ENCODE measurements at places on chromosomes 4 and X.

DNA sequence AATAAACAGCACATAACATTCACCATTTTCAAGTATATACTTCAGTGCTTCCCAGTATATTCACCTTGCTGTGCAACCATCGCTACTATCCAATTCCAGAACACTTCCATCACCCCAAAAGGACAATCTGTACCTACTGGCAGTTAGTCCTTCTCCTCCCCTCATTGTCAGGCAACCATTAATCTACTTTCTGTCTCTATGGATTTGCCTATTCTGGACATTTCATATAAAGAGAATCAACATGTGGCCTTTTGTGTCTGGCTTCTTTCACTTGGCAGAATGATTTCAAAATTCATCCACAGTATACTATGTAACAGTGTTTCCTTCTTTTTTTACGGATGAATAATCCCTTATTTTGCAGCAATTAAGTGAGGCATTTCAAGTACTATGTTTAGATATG is 189.4 kb downstream of the FBXW7 start:
- no peak for DNase-seq

DNA sequence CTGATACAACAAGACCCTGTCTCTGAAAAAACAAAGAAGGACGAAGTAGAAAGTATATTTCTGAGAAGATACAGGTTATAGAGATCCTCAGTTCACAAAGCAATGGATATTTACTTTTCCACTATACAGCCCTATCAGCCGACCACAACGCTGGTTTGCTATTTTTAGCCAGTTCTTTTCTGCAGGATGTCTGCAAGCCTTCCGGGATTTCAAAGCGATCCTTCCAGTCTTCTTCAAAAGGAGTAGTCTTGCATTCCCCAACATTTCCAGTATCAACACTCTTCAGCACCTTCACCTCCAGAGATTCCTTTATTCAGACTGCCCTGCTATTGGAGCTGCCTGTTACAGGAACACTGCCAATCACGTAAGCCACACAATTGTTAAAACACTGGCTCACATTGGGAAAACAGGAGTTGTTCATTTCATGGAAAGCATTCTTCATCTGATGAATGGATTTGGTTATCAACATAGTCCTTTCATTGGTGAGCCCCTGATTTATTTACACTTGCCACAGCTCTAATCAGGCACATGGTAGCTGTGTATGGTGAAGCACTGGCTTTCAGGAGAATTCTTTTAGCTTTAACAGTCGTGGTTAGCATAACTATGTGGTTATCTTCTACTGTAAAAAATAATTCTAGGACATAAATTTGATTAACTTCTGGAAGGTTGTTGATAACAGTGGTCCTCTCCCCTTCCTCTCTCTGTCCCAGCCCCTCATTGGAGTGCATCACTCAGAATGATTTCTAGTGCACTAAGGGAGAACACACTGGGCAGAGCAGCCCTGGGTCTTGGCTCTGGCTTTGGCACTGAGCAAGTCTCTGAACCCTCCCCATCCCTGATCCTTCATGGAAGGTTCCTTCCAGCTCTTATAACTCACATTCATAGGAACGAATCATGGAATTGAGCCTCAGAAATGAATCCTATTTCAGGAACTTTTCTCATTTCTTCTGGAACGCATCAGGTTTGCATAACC is 109.9 kb upstream of the SORBS2 start:
- no peak for DNase-seq

DNA sequence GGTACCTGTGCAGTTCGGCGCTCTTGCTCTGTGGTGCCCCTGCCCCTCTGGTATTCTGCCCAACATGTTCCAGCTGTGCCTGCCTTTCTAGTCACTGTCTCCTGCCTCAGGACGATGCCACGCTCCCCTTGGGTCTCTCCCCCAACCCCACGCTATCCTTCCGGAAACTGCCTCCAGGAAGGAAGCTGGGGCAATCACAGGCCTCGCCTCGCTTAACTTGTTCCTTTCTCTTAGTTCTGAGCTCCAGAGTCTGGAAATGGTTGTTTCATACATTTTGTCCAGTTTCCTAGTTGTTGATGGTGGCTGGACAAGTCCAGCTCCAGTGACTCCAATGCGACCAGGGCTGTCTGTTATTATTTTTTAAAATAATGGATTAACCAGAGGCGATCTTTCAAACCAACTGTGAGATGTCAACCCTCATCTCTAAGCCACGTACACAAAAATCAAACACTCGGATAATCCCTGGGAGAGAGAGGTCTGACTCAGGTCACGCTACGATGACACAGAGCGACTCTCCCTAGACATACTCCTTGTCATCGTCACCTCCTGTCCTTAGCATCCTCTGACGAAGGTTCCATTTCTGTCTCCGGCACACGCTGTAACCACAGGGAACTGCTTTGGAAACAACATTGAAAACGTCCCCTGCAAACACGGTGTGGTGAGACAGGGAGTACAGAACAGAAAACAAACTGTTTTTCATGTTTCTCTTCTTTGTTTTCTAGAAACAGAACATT is 62.5 kb downstream of the ABLIM2 start:
- DNase-seq: no peak

- no peak for DNase-seq
Measured at GRCh38 chr4:169096221-169096620, 86.2 kb upstream of the CBR4 start.

GRCh38 chr4:105637408-105638176 is 70.9 kb downstream of the INTS12 start:
- peak; percentile 22 for DNase-seq

- DNase-seq: no peak
Measured at GRCh38 chrX:105695451-105695850, 126.9 kb upstream of the NRK start.

GRCh38 chr4:78056265-78057129 is 626 bp upstream of the FRAS1 start:
- peak; percentile 61 for DNase-seq

- DNase-seq: no peak
Measured at GRCh38 chr4:168847771-168848502, 162.1 kb downstream of the CBR4 start.

GRCh38 chr4:44093390-44093789 is 355.2 kb downstream of the KCTD8 start:
- DNase-seq: no peak

DNA sequence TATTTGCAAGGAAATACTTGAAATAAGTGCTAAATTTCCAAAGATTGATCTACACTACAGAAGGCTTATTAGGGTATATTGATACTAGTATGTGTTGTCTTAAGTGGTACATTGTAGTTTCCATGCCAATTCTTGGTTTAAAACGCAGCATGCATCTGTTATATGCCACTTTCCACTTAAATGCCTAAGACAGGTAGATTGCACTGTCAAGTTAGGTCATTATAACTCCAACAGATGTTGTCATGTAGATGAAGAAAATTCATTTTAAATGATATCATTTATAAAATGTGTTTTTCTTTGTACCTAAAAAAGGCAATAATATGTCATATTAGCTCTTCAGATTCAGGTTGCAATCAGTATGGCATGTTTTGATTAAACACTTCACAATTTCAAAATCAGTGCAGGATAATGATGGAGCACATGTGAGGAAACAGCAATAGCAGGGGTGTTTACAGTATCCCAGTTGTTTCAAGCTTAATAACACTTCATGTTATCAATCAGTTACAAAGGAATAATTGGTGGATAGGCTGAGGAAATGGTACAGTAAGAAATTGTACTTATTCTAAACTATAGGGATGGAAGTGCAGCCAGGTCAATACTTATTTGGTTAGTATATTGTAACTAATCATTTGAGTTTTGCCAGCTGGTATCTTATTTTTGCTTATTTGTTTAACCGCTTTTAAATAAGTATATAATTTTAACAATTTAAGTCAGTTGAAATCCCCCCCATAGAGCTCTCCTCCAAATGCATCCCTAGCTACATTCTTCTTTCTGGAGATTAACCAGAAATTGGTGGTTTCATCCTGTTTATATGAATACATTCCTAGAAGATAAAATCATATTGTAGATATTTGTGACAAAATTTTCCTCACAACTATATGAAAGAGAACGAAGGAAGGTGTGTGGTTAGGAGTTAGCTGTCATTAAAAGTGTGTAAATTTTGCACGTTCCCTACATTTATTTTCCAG is 454.4 kb upstream of the ATOH1 start:
- no peak for DNase-seq

DNA sequence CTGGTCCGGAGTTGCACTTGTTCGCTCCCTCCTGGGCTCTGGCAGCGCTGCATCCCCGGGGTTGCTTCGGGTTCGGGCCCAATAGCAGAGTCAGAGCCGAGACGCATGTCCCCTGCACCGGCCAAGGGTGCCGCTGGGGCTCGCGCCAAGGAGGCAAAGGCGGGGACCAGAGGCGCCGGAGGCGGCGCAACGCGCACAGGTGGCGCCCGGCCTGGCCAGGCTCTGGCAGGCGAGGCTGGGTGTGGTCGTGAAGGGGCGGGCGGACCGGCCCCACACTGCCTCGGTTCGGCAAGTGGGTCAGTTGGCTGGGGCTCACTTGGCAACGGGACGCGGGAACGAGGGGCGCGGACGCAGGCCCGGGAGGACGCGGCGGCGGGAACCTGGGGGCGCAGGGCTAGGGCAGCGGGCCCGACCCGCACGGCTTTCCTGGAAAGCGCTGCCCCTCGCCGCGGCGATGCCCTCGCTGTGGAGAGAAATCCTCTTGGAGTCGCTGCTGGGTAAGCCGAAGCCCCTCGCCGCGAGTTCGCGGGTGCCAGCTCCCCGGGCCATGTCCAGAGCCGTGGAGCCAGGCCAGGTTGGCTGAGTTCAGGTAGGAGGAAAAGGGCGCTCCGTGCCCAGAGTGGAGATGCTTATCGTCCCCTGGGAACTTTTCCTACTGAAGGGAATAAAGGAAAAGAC is at the start of gene CWH43:
CWH43 (plus strand) TSS at position 300 of the 678 bp plus-strand sequence; CDS start at position 455, 155 bp downstream.
- DNase-seq: no peak

DNA sequence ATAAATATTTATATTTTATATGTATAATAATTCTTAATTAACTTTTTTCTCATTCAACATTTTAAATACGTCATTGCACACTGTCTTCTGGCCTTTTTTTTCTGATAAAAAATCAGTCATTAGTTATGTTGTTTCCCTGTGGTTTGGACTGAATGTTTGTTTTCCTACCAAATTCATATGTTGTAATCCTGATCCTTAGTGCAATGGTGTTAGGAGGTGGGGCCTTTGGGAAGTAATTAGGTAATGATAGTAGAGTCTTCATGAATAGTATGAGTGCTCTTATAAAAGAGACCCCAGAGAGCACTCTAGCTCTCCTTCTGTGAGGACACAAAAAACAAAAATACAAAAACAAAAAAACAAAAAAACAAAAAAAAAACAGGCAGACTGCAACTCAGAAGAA is 117.2 kb downstream of the GASK1B start:
- DNase-seq: no peak

DNA sequence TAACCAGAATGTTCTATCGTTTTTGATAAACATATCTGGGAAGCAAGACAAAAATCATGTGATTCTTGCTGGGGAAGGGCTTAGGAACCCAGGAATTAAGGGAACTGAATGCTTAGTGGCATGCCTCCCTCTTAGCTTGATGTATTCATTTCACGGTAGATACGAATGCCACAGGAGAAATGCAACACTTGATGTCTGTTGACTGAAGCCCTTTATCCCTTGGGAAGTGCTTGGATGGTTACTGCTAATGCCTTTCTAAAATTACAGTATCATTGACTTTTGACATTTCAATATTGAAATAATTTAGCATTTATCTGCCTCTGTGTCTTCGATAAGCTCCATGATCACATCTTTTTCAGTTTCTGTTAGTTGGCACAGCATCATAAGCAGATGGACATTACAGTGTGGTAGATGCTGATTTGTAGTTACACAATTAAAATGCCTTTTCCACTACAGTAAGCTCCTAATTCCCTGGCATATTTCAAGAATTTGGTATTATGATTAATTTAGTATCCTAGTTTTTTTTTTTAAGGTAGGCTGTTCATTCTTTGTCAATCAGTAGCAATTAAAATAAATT is 226.7 kb downstream of the ARHGAP10 start:
- no peak for DNase-seq

All from Jurkat, Clone E6-1 (cell line).